Effector memory CD4-positive, alpha-beta T cell (primary cell): ENCODE measurements at places on chromosomes 12 and 14.

GRCh38 chr12:120438495-120439198, 734 bp downstream of the COX6A1 start:
- DNase-seq = no peak

GRCh38 chr12:93727195-93727811, 50.1 kb downstream of the CRADD start:
- DNase-seq = no peak

DNA sequence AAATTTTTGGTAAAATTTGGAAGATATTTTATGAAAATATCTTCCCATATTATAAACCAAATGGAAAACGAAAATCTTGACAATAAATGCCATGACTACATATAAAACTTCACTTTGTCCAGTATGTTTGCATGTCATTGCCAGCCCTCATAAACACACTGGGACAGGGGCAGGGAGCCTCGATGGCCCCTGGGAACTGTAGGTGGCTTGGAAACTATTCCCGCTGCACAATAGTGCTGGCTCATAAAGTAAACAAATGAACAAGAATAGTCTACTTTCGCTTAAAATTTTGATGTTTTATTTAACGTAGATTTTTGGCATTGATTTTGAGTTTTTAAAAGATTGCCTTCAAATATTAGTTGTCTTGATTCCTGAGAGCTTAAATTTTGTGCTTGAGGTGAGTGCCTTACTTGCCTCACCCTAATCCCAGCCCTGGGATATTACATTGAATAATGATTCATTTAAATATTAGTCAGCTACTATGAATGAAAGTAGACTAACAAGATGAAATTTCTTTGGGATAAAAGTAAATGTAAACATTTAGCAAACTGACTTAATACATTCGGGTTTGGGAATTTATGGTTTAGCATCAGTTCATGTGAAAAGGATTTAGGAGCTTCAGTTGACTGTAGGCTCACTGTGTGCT, 74.0 kb upstream of the PKP2 start:
- DNase-seq = no peak

GRCh38 chr12:55929306-55929791, 1.6 kb upstream of the DGKA start:
- DNase-seq = peak; percentile 76

DNA sequence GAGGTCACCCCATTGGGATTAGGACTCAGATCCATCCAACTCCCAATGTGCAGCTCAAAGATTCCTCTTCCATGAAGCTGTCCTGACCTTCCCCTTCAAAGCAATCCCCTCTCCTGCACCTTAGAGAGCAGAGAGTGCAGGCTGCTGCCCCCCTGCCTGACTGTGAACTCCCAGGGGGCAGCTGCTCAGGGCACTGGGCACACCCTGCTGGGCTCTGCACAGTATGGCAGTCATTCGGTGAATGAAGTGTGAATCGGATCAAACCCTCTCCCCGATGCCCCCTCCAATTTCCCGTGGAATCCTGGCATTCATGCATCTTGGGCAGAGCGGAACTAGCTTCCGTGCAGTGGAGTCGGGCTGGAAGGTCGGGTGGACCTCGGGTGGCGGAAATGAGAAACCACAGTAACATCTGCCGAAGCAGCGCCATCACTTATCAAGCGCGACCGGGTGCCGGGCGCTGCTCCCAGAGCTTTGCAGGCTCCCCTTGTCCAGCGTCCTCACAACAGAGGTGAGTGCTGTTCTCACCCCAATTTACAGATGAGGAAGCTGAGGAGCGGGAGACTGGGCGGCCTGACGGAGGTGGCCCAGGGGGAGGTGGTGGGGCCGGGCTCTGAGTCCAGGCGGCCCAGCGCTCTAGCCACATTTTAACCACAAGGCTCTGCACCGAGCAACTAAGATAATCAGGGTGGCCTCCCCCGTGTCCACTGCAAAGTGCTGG, 14.7 kb downstream of the GALNT9 start:
- no peak for DNase-seq

DNA sequence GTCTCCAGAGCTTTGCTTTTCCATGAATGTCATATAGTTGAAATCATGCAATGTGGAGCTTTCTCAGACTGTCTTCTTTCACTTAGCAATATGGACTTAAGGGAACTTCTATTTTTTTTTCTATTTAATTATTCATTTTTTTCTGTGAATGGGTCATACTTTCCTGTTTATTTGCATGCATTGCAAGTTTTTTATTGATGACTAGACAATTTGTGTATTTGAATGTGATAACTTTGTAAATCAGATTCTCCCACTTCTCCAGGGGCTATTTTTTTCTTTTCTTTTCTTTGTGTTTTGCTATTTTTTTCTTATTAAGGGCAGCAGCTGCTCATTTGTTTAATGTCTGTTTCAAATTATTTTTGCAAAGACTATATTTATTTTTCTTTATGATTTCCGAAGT, 1019.8 kb upstream of the ATXN7L3B start:
- DNase-seq = no peak

GRCh38 chr14:51432302-51432948, 192.4 kb downstream of the TMX1 start:
- no peak for DNase-seq

DNA sequence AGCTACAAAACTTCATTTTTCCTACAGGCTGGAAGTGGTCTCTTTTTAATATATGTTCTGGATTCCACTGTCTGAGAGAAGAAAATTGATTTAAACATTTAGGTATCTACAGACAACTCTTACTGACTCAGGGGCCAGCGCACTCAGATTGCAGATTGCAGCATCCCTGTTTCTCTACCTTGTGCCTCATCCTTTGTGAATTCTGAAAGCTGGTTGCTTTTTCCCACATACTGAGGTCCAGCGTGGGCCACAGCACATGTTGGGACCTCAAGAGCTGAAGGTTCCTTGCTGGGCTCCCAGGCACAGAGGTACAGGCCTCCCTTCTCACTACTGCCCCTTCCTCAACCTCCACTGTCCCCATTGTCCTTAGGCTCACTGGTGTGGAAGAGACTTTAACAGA, 101.7 kb upstream of the CCDC175 start:
- no peak for DNase-seq

- no peak for DNase-seq
Observed at GRCh38 chr12:42322567-42322966, 3.3 kb downstream of the ZCRB1 start.

- no peak for DNase-seq
Observed at GRCh38 chr12:26534071-26534470, 298.9 kb downstream of the ITPR2 start.

DNA sequence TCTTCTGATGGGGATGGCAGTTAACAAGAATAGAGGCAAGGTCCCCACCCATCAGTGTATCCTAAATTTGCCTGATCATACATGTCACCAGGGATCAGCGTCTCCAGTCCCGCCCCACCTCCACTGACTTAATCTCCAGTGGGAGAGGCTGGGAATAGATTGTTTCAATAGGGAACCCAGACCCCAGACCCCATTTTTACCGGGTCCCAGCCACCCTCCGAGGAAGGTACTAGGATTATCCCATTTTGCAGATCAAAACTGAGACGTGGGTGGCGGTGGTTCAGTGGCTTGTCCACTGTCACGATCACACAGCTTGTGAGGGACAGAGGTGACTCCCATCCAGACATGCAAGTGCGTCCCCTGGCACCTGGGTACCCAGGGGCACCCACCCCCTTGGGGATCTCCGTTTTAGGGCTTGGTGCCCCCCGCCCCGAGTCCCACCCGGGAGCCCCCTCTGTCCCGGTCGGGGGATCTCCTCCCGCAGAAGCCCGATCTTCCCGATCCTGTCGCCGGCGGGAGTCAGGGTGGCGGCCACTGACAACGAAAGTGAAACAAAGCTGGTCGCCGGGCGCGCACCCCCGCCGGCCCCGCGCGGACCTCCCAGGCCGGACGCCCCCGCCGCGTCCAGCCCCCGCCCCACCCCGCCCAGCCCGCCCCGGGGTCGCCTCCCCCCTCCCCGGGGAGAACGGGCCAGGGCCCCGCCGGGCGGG, 523 bp downstream of the WSB2 start:
- no peak for DNase-seq

DNA sequence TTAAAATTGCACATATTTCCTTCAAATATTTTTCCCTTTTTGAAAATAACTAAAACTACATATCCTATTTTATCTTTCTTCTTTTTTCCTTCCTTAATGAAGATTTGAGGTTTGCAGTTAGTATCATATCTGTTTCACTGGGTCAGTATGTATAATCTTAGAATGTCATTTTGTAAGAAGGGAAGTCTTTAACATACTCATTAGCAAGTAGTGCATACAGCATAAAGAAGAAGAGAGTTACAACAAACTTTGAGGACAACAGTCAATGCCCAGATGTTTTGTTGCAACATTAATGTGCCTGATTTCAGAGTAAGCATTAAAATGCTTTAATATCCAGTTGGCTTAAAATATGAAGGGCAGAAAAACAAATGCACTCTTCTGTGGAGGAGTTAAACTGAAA, 176.9 kb upstream of the FBXO33 start:
- no peak for DNase-seq

GRCh38 chr12:64893961-64894360, 69.5 kb downstream of the TBC1D30 start:
- DNase-seq = no peak

GRCh38 chr14:26577711-26578110, 20.1 kb downstream of the NOVA1 start:
- DNase-seq = no peak

GRCh38 chr12:89907659-89908058, 199.0 kb upstream of the ATP2B1 start:
- no peak for DNase-seq

GRCh38 chr12:115840159-115840558, 437.3 kb downstream of the MED13L start:
- no peak for DNase-seq

DNA sequence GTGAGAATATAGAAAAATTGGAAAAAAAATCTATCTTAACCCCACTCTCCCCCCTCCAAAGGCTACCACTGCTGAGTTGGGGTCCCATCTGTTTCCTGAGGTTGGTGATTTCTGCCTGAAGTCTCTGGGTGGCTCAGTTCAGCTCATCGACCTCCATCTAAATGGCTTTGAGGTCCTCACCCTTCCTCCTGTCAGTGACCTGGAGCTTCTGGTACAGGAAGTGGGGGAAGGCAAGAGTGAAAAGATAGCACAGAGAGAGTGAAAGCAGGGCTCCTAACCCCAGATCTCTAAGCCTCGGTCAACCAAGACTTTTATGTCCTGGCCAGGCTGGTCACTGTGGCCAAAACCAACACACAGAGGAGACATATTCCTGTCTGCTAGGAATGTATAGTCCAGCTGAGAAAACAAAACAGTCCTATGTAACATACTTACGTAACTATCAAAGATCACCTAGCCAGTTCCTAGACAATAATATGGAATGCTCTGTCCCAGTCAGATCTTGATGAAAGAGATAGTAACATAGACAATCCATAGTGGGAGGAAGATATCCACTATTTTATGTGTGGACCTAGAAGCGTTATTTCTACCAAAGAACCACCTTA, 12.3 kb upstream of the KRT73 start:
- no peak for DNase-seq

GRCh38 chr12:128402486-128403243, 135.7 kb downstream of the TMEM132C start:
- DNase-seq = no peak

DNA sequence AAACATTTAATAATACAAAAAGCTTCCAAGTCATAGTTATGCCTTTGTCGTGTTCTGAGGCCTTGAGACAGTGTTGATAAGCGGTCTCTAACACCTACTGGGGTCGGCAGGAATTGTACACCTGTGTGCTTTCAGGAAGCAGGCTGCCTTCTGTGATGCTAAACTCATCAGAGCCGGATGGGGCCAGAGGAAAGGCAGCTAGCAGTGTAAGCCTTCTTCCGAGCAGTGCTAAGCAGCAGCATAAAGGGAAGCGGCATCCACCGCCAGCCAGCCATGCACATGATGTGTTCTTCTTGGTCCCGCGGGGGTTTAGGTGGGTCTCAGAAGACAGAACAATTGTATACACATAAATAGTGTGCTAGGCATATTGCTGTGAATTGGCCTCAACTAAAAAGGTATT, 159.3 kb downstream of the SLC15A4 start:
- no peak for DNase-seq

GRCh38 chr12:126537961-126538530, 1472.8 kb downstream of the AACS start:
- no peak for DNase-seq

DNA sequence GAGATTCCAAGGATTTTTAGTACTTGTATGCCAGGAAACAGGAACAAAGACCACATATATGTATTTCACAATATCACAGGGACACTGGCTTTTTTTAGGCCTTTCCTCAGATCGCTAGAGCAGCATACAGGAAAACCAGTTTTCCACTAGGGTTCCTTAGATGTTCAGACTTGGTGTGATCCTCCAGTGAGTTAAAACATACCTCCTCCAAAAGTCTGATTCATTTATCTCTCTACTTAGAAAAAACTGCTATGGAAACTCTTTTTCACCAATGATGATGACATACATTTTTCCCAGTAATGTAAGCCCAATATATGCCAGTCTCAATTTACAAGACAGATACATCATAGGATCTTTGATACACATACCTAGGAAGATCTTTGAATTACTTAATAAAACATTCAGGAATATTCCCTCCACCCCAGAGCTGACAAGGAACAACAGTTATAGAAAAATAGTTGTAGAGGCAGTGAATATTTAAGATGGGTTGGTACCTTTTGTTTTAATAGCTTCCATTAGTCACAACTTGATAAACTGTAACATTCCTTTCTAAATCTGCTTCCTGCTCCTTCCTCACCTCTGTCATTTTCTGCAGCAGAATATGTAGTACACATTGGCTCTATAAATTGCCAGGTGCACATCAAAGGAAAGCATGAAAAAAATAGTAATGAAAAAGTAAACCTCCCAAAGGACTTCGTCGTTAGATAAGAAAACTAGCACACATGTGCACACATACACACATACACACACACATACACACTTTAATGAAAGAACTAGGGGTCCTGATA, 27.5 kb downstream of the BCAT1 start:
- no peak for DNase-seq

- no peak for DNase-seq
Observed at GRCh38 chr12:113930249-113930648, 35.9 kb downstream of the RBM19 start.

DNA sequence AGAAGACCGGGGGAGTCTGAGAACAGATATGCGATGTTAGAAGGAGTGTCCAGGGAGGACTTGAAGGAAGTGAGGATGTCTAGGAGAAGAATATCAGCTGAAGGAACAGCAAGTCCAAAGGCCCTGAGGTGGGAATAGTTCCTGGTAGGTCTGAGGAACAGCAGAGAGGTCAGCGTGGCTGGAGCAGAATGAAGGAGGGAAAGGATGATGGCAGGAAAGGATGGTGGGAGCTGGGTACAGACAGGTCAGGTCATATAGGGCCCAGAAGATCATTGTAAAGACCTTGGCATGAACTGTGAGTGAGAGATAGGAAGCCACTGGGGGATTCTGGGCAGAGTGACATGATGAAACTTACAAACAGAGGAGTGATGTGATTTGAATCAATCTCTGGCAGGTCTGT, 171.0 kb downstream of the ETV6 start:
- DNase-seq = no peak

- no peak for DNase-seq
Observed at GRCh38 chr14:96238676-96239265, 17.2 kb upstream of the BDKRB1 start.

GRCh38 chr14:51603495-51603894, 48.2 kb upstream of the FRMD6 start:
- no peak for DNase-seq
